ENCODE measurements at places on chromosomes 11 and 22.

GRCh38 chr22:19709063-19709769, 5.1 kb upstream of the SEPTIN5 start:
- DNase-seq: no peak

GRCh38 chr11:92136797-92137196, 87.8 kb upstream of the FAT3 start:
- no peak for DNase-seq

DNA sequence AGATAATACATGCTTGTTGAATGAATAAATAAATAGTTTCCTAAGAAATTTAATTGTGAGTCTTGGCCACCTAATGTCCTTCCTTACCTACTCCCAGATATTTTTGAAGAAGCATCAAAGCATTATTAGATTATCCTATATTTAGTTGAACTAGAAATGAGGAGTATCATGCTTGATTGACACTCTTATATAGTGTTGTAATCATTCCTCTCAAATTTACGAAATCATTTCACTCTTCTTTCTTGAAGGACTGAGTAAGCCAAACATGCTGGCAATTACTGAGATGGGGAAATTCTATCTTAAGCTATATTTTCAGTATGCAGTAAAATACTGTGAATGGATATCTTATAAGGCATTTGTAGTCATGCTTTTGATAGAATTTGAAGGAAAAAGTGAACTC, 189.0 kb downstream of the LUZP2 start:
- DNase-seq: no peak

DNA sequence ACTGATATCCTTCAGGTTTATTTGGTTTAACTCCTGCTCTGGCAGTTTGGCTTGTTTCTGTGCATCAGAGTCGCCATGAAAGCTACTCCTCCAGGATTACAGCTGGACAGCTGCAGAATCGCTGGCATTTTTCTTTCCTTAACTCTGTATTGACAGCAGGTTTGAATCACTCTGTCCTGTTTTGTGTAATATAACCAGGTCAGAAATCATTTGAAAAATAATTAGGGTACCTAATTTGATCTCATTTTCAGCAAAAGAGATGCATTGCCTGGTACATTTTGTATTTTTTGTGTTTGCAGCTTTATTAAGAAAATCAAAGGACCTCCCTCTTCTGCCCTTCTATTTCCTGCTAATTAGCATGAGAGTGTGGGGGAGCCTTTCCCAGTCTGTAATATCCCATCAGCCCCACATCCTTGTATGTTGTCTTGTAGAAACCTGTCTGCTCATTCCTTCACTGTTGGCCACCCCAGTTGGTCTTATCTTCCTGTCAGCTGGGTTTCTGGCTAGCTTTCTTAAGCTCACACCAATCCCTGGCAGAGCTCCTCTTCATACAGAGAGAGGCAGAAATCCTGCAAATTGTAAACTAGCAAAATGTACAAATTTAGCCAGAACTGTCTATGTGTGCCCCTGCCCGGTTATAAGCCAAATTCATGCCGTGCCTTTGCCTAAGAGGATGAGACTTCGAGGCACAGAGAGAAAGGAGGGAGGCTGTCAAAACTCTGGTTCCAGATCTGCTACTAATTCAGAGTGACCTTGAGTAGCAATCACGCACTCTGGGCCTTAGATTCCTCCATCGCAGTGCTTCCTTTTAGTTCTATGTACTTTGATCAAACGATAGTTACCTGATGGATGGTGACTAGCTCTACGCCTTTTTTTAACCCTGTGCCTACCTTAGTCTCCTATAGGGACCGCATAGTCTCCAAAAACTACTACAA, 200.6 kb downstream of the NAV2 start:
- no peak for DNase-seq

- no peak for DNase-seq
These were observed 6.1 kb downstream of the NUP50 start for GRCh38 chr22:45169591-45170466.

GRCh38 chr11:122277493-122277892, 161.5 kb upstream of the BLID start:
- DNase-seq: no peak

DNA sequence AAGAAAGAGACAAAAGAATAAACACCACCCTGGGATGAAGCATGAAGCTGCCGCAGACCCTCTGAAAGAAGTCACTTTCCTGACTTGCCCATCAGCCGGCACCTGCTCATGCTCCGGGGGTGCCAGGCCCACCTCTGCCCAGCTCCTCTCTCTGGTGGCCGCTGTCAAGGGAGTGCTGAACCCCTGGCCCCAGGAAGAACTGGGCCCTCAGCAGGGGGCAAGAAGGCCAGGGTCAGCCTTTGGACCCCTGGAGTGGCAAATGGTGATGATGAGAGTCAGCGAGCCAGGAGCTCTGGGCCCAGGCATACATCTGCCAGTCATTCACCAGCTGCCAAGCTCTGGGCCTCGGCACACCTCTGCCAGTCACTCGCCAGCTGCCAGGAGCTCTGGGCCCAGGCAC, 17.4 kb downstream of the TTLL8 start:
- no peak for DNase-seq

DNA sequence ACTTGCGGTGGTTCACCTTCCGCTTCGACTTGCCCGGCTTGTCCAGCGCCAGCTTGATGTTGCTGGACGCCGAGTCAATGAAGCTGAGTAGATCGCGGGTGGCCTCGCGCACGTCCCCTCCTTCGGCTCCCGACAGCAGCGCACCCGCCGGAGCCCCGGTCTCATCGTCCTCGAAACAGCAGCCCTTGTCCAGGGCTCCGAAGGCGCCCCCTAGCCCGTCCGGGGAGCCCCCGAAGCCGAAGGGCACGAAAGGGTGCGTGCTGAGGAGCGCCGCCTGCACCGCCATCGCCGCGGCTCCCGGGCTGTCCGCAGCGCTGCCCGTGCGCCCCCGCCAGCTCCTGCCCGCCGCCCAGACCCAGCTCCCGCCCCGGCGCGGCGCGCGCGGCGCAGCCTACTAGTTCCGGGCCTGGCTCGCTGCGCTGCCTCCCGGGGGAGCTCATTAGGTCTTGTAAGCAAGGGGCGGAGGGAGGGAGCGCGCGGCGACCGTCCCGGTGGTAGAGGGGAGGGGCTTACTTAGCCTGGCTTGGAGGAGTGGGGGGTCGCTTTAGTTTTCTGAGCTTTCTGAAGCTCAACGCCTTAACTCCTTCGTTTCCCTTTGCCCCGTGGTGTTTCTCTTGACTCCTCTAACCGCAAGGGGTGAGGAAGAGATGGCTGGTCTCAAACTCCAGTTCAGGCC, at the start of gene FAM181B:
Gene FAM181B, minus strand, starts transcription at position 421 of the 676 bp plus-strand sequence. Its CDS starts 135 bp downstream, at position 286.
- DNase-seq: peak; percentile 6

- no peak for DNase-seq
These were observed 43.6 kb upstream of the PRR5 start for GRCh38 chr22:44658311-44658953.

GRCh38 chr11:76838678-76839068, 22.0 kb upstream of the ACER3 start:
- DNase-seq: no peak

GRCh38 chr11:10844356-10844755, 13.5 kb downstream of the ZBED5 start:
- DNase-seq: no peak

- no peak for DNase-seq
These were observed 35.9 kb upstream of the HORMAD2 start for GRCh38 chr22:30044369-30044768.

DNA sequence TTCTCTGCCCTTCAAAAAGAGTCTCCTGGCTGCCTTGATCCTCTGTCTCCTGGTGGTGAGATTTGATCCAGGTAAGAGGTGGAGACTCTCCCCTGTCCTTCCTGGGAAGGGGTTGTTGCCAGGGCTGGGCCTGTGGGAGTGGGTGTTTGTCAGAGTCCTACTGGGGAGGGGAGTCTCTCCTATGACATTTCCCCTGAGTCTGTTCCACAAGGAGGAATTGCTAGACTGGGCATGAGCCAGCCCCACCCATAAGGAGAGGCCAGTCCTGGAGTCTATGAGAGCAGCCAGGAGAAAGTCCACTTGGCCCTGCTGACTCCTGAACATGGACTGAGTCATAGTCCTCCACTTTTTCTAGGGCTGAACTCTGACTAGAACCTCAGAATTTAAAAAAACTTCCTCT, 7.4 kb downstream of the PEX26 start:
- DNase-seq: no peak

GRCh38 chr11:87529486-87529885, 491.8 kb downstream of the TMEM135 start:
- DNase-seq: no peak

DNA sequence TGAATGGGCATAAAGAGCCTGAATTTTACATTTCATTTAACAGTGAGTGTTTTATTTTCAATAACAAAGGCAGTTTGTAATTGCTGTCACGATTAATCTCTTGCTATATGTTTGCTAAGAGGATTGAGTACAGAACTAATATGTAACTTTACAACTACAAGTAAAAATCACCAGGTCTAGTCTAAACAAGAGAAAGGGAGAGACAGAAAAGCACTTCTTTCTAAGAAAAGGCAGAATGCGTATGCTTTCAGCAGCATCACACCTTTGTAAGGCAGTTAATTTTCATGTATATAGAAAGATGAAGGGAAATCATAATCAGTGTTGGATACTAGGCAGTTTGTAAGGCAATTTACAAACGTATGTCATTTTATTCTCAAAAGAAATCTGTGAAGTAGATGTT, 169.8 kb downstream of the NELL1 start:
- DNase-seq: no peak

DNA sequence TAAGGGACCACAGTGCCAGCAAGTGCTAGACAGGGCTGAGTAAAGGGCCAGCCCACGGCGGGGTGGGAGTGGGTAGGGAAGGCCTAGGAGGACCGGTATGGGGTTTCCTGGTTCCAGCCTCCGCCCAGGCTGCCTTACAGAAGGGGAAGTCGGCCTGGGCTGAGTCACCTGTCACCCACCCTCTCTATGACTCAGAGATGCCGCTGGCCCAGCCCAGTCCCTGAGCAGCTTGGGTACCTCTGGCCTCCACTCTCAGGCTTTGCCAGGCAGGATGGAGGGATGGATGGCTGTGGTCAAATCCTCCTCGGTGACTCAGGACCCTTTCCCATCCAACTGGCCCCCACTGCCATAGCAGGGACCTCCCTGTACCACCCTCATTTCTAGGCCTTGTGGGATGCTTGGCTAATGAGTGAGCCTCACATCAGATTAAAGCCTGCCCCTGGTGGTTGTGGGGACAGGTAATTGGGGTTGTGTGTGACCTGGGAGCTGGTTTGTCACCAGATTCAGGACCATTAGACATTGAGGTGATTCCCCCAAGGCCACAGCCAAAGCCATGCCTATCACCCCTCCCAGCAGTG, 13.9 kb downstream of the SLC35E4 start:
- peak; percentile 45 for DNase-seq

GRCh38 chr11:75677275-75677674, 8.4 kb upstream of the MAP6 start:
- no peak for DNase-seq

DNA sequence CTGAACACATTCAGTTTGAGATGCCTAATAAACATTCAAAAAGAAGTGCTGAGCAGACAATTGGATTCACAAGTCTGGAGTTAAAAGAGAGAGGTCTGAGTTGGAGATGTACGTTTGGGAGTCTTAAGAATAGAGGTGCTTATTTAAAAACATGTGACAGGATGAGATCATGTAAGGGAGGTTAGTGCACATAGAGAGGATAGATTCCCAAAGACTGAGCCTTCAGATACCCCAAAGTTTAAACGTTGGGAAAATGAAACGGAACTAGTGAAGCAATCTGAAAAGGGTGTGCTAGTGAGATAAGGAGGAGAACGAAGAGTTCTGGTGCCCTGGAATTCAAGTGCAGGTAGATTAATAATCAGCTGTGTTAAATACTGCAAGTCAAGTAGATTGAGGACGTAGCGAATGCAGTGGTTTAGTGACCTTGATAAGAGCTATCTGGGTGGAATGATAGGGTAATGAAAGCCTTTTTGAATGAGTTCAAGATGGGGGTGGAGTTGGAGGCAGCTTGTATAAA, 63.7 kb downstream of the HIPK3 start:
- DNase-seq: no peak

GRCh38 chr11:2567026-2567671, 122.3 kb downstream of the KCNQ1 start:
- no peak for DNase-seq

Measured in HL-60 (cell line).